ENCODE measurements at places on chromosomes 7 and 10.

GRCh38 chr7:114152314-114152938 is 233.6 kb upstream of the PPP1R3A start:
- no peak for DNase-seq

GRCh38 chr7:25807086-25807611 is 344.8 kb upstream of the NFE2L3 start:
- DNase-seq = no peak

DNA sequence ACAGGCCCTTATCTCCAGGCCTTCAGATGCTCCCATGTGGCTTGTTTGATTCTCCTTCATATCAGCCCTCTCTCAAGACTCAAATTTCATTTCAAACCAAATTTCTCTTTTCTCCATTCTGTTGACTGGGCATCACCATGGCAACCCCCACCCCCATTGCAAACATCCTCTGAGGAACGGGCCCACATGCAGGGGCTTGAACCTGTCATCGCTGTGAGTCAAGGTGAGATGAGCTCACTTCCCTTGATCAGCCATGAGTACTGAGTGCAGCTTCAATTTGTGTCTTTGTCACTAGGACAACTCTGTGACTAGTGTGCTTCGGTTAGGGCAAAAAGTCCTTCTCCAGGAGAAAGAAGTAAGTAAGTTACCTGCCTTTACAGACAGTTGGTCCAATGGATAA is 41.9 kb downstream of the CALML3 start:
- peak; percentile 2 for DNase-seq

- DNase-seq = no peak
Measured at GRCh38 chr10:62616885-62617590, 187.5 kb upstream of the ADO start.
